ENCODE measurements at places on chromosomes 2 and 18.

- DNase-seq: no peak
Measured at GRCh38 chr2:28343184-28343942, 49.3 kb upstream of the FOSL2 start.

DNA sequence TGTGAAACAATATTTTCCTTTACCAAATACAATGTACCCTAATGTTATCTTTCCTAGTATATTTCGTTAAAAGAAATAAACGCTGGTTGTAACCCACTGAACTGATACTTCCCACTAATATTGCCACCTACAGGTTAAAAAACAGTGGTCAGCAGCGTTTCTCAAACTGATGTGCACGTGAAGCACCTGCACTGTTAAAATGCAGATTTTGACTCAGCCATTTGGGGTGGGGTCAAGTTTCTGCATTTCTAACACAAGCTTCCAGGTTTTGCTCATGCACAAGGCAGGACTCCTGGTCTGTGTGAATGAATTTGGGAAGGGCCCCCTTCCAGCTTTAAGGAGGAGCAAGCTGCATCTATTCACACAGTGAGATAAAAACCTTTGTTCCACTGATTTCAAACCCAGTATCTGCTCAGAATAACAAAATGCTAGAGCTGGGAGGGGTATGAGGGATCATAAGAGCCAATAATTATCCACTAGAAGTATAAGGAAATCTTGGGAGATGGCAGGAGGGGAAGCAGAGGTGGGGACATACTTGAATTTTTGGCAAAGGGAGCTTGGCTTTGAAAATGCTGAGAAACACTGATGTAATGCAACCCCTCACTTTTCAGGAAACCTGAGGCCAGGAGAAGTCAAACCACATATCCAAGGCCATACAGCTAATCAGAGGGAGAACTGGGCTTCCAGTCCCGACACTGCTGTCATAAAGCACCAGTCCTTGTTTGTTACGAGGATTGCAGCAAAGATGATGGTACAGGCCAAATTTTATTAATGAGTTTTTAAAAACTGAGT lies 116.2 kb downstream of the RBMS1 start:
- DNase-seq: no peak

GRCh38 chr2:99261242-99261641 lies 5.8 kb upstream of the LYG2 start:
- no peak for DNase-seq

DNA sequence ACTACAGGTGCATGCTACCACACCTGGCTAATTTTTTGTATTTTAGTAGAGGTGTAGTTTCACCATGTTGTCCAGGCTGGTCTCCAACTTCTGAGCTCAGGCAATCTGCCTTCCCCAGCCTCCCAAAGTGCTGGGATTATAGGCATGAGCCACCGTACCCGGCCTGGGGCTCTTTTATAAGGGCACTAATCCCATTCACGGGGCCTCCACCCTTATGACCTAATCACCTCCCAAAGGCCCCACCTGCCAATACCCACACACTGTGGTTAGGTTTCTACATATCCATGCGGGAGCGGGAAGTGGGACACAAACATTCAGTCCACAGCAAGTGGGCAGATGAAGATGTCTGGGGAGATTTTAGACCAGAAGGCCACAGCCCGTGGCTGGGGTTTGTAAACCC lies 164.7 kb upstream of the SH3BP4 start:
- DNase-seq: no peak

- no peak for DNase-seq
Measured at GRCh38 chr2:120290737-120291136, 38.1 kb downstream of the RALB start.

DNA sequence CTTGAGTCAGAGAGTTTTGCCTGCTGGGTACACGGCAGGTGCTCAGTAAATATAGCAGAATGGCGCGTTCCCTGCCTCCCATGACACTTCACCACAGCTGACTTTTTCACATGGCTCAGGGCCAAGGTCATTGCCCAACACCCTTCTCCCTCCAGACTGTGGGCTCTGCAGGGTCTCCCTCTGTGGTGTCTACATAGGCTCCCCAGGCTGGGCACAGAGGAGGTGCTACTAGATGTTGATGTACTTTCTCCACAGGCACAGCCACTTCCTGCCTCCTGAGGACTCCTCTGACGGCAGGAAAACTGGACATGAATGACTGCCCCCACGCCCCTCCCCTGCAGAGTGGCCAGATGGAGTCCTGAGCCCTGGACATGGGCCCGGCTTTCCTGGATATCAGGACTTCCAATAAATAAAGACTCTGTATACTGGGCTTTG lies 4.2 kb downstream of the CHCHD5 start:
- DNase-seq: no peak

- no peak for DNase-seq
Measured at GRCh38 chr18:6397931-6398566, 16.7 kb downstream of the L3MBTL4 start.

DNA sequence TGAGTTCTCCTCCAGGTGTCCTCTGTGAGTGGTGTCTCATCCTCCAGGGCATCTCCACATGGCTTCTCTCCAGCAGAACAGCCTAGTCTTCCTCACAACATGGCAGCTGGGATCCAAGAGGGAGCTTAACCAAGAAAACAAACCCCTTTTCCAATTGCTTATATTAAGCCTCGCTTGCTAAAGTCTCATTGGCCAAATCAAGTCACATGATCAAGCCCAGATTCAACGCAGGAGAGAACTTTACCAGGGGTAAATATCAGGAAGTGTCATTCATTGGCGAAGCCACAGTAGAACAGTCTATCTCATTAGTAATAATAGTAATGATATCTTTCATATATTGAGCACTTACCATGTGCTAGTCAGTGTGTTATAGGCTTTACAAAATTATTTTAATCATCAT lies 53.1 kb downstream of the CDC42EP3 start:
- DNase-seq: no peak

DNA sequence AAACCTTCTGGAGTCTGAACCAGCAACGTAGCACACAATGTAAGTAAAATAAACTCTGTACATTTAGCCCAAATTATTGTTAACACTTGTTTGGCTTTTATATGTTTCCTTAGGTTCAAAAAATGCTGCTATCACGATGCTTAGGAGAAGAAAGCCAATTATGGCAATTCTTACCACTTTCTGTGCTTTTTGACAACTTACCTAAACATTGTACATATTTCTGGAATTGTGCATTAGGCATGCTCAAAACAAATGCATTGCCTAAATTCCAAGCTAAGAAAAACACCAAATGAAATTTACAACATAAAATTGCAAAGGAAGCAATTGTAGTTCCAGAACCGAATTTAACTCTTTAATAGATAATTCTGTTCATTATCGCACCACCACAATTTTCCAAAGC lies 585.6 kb upstream of the DSEL start:
- DNase-seq: no peak

DNA sequence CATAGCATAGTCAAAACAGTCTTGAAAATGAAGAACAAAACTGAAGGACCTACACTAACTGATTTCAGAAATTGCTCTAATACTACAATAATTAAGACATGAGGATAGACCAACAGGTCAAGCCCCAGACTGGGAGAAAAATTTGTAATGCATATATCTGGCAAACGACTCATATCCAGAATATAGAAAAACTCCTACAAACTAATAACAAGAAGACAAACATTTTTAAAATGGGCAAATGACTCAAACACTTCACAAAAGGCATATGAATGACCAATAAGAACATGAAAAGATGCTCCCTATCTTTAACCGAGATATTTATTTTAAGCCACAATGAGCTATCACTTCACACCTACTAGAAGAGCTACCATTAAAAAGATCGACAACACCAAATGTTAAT lies 14.2 kb downstream of the TGFBRAP1 start:
- DNase-seq: no peak

DNA sequence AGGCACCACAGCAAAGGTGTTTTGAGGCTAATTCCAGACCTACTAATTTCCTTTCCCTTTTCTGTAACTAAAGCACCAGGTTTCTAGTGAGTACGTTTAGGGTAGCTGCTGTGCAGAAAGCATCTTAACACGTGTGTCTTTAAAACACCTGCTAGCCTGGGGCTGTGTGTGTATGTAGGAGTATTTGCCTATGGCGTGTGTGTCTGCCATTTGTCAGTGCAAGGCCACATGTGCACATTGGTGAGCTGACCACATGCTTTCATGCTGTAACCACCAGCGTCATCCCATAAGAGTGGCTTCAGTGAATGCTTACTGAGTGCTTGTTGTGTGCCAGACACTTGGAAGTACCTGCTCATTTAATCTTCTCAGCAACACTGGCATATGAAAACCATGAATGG lies 241.6 kb downstream of the SEPTIN10 start:
- no peak for DNase-seq

- no peak for DNase-seq
Measured at GRCh38 chr2:9178904-9179571, 27.6 kb upstream of the ASAP2 start.

GRCh38 chr18:62346333-62347088 lies 21.4 kb downstream of the TNFRSF11A start:
- DNase-seq: no peak

GRCh38 chr2:237742191-237742590 lies 56.4 kb upstream of the RBM44 start:
- DNase-seq: no peak

DNA sequence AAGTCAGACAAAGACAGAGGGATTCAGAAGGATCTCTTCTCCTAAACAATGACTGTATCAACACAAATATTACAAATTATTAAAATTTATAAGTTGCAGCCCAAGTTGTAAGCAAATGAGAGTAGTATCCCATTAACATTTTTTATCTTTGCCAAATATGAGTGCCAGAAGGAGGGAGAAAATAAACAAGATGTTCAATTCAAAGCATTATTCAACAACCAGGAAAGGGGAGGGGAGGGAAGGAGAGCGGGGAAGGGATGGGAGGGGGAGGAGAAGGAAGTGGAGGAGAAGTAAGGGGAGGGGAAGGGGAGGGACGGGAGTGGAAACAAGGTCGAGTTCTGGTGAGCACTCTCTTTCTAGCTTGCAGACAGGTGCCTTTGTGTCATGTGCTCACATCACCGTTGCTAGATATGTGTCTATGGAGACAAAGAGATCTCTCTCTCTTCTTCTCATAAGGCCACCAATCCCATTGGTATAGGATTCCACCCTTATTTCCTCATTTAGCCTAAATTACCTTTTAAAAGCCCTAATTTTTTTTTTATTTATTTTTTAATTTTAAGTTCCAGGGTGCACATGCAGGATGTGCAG lies 679.6 kb upstream of the CHAC2 start:
- no peak for DNase-seq

- DNase-seq: no peak
Measured at GRCh38 chr18:71913641-71914040, 630.5 kb downstream of the CBLN2 start.

GRCh38 chr2:68813596-68813995 lies 57.6 kb downstream of the BMP10 start:
- DNase-seq: no peak

DNA sequence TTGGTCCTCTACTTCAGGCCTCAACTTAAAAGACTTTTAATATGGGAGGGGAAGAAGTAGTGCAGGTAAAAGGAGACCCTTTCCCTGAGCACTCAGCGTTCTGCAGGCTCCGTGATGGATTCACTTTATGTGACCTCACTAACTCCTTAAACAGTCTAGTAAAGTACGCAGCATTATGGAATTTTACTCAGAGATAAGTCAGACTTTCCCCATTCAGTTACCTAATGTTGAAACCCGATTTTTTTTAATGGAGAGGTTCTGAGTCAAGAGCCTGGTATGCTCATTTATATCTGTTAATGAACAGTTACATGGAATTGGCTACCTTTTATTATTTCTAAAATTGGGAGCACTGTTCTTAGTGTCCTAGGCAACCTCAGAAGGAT lies 34.1 kb downstream of the RASGRP3 start:
- DNase-seq: no peak

DNA sequence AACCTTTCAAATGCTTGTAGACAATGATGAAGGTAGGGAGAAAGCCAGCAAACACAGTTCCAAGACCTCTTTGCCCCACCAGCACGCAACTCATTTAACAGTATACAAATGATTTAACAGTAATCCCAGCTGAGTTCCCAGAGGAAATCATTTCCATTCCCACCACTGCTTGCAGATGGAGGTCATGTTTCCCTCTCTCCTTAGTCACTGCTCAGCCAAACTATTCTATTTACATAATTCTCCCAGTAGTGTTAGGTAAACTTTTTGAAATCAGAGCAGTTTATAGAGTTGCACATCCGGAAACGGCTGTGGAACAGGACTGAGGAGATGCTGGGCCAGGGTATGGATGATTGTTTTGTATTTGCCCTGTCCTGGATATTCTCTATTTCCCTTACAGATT lies 328.5 kb downstream of the FIGN start:
- no peak for DNase-seq

GRCh38 chr2:128797937-128798336 lies 479.3 kb upstream of the HS6ST1 start:
- DNase-seq: no peak

DNA sequence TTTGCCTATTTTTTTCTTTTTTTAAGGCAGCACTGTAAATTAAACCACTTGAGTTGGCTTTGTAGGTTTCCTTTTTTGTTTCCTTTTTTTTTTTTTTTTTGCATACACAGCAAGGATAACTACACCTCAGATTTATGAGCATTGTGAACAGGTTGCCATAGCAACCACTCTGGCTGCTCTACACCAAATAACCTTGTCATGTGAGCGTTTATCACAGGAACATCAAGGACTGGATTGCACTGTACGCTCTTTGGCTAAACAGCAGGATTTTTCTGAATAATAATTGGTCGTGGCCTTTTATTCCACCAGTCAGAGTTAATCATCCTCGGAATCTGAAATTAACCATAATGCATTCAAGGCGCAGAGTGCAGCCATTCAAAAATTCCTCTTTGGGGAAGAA lies 199.1 kb upstream of the SLC14A2 start:
- no peak for DNase-seq

DNA sequence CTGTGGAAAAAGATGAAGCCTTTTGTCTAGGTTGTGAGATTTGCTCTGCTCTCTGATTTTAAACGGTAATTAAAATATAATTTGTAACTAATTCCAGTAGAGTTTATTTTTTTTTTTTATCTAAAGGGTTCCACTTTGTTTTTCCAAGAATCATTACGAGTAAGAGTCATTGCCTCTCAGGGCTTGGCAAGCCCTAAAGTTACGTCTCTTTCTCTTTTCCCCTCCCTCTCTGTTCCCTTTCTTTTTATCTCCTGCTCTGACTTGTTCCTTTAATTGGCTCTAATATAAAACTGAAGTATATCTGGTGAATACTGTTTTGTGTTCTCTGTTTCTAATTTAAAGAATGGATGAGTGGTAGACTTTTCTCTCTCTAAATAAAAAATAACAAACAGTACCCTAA lies 75.8 kb downstream of the CALCRL start:
- no peak for DNase-seq
